ENCODE measurements at places on chromosomes 7 and 10.

DNA sequence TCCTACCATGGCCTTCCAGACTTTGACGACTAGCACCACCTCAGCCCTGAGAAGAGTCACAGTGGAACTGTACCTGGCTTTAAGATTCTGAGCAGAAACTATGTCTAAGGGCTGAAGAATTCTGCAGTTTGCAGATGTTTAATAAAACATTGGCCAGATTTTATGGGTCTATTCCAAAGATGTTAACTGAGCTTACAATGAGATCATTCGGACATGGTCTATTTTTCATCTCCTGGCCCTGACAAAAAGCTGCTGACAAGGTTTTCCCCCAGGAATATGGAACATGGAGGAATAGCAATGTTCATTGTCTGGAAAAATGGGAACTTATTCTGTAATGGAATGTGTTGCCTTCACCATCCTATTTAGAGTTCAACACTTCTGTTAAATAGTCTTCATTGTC, 66.4 kb downstream of the PTF1A start:
- DNase-seq: no peak

DNA sequence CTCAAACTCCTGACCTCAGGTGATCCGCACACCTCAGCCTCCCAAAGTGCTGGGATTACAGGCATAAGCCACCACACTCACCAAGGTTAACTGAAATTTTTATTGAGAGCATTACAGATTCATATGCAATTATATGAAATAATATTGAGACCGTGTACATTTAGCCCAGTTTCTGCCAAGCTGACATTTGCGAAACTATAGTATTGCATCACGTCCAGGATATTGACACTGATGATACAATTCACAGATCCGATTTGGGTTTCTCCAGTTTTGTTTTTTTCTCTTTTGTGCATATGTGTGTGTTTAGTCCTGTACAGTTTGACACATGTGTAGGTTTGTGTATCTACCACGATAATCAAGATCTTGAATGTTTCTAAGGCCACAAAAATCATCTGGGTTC, 627.9 kb upstream of the FOXK1 start:
- DNase-seq: no peak

GRCh38 chr10:92689663-92690210, at the start of gene HHEX:
HHEX (plus strand) TSS chr10:92689955; CDS start chr10:92689987, 32 bp downstream.
- DNase-seq: peak; percentile 3

DNA sequence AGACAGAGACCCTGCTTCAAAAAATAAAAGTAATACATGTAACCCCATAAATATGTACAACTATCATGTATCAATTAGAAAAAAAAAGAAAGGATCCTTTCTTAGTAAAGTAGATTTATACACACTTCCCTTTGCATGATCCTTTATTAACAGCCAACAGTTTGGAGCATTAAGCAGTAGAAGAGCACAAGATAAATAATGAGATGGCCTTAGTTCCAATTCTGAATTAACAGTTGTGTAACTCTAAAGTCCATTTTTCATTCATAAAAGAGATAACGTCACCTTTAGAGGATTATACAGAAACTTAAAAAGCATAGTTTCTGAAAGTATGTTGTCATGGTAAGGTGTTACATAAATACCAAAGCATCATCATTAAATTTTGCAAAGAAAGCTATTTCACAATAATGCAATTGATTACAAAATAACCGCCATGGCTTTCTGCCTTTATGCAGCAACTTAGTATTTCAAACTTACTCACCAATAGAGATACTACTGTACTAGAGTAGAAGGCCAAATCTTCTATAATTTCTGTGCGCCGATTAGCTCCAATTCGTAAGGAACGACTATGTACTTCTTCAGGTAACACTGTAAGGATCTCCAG, 40.3 kb downstream of the TNPO3 start:
- no peak for DNase-seq

GRCh38 chr7:14635955-14636354, 266.6 kb downstream of the DGKB start:
- no peak for DNase-seq

DNA sequence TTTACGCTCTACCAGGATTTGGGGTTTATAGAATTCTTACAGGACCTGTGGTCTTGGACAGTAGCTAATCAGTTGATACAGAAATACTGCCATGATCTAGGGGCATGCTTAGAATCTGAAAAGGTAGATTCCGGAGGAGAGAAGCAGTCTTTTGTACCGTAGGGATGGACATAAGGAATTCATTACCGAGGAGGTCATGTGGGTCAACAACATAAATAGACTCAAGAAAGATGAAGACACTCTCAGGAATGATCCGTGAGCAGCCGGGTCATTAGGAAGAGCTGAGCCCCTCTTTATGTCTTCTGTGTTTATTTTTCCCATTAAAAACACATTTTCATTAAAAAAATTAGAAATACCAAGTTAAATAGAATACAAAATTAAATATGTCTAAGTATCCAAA, 160.1 kb upstream of the TNS3 start:
- no peak for DNase-seq
